Glutamatergic neuron (in vitro differentiated cells): ENCODE measurements at places on chromosomes 4 and X.

DNA sequence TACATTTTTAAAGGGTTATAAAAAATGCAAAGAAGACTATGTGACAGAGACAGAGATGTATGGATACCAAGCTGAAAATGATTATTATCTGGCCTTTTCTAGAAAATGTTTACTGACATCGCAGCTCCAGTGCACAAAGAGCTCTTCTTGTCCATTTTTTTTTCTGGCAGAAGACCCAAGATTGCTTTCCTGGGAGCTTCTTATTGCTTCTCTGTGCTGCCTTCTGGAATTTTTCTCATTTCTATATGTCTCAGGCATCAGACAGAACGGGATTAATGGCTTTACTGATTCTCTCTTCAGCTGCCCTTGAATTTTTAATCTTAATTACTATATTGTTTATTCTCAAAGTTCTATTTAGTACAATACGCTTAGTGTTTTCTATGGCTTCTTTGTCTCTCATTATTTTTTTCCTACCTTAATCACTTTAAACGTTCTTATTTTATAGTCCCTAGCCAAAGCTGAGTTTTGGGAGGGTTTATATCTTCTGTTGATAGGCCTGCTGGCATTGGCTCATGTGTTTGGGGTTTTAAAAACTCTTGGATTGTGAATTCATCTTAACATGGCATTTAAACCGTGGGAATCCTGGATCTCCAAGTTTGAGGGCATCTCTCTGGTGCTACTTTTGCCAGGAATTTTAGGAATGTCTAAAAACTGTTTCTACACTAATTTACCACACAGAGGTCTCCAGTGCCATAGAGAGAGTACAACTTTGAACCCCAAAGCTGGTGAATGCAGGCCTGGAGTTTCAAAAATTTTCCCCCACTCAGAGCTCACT, 138.9 kb upstream of the LNX1 start:
- no peak for DNase-seq

DNA sequence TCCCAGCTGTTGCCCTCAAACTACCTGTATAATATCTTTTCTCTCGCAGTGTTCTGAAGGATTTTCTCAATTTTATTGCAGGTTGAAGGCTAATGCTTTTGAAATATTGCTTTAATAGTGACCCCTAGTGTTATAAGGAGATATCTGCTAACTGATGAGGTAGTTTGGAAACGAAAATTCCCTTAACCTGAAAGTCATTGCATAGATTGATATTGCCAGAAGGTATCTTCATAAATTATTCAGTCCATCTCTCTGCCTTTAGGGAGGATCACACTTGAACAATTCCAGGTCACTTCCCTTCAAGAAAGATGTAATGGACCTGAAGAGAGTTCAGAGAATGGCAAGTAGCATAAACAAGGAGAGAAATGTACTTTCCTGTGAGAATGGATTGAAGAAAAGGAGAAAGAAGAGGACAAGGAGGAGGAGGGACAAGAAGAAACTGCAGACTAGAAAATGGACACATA, 44.1 kb downstream of the TIGD4 start:
- DNase-seq = no peak

DNA sequence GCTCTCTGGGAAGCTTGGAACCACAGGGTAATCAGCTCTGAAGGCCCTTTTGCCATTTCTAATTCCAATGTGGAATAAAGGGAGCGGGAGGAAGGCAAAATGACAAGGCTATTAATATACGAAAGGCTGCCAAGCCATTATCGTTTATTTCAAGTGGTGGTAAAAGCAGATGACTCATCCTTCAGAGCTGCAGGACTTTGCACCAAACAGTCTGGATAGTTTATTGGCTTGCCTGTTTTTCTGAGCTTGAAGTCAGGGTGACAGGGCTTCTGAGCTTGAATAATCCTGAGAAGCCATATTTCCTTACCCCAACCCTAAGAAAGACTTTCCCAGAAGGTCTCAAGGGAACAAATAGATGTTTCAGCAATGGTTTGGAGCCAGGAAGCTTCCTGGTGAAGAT, 7.7 kb upstream of the GABRE start:
- no peak for DNase-seq

- DNase-seq = no peak
These were observed 167.5 kb downstream of the CDS1 start for GRCh38 chr4:84750260-84750959.
